ENCODE measurements at places on chromosomes 7 and 10.

DNA sequence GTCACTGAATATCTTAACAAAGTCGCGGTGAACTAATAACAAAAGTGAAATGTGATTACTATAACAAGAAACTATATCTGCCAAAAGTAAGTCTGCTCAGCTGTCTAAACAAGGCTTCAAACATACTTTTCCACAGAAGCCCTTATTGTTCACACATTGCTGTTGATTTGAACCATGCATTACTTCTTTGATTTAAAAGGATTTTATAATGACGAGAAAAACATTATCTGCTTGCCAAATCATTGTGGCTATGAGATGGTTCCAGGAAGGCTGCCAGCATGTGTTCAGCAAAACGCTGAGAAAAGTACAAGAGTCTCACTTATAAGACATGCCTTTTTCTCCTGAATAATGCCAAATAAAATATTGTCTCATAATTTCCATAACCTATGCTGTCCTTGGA lies 24.4 kb downstream of the RNF133 start:
- DNase-seq: no peak

DNA sequence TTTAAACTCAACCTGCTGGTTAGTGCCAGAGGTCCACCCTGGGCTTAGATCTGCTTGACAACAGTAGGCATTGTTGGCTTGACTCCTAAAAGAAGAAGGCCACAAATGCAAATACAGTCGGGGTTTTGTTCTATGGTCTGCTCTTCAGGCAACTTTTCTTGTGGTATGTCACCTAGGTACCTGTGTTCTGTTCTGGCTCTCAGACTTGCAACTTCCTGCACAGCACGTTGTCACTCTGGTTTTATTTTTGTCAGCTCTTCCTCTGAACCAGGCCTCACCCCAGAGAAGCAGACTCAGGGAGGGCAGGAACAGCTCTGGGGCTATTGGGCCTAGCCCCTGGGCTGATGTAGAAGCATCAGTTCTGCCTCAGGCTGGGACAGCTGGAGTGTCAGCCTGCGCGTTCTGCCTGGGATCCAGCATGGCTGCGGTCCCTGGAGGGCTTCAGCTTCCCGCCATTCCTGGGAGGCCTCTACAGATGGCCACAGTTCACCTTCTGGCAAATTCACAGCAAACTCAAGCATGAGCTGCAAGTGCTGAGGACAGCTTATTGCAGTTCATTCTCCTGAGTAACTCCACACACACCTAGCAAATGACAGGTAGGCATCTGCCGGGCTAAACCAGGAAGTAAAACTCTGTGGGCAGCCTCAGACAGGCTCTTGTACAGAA lies 11.0 kb upstream of the PDCD4 start:
- DNase-seq: no peak

GRCh38 chr7:10913457-10913856 lies 60.2 kb upstream of the PHF14 start:
- no peak for DNase-seq

DNA sequence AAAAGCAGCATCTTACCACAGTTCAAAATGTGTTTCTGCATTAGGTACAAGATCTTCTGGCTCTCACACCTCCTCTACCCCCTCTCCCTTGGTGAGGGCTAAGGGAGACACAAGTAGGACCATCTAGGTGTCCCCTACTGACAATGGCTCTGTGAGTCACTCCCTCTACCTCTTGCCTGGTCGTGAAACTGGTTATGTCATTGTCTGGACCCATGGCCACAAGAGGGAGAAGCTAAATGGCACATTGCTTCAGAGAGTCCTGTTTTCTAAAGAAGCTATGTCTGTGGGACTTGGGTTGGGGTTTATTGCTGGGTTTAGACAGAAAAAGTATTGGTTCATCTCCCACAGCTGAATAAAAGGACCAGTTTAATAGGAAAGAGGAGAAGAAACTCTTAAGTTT lies 4.0 kb upstream of the PLXNA4 start:
- no peak for DNase-seq

DNA sequence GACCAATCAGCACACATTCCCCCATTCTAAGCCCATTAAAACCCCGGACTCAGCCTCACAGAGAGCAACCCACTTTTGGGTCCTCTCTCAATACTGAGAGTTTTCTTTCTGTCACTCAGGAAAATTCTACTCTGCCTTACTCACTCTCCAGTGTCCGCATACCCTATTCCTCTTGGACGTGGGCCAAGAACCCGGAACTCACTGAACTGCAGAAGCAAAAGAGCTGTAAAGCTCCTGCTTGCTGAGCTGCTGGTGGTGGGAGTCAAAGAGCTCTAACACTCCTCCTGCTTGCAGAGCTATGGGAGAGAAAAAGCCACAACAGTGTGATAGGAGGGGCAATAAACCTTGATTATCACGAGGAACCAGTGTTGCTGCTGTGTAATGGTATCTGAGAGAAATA lies 386.9 kb downstream of the POM121L12 start:
- DNase-seq: no peak

DNA sequence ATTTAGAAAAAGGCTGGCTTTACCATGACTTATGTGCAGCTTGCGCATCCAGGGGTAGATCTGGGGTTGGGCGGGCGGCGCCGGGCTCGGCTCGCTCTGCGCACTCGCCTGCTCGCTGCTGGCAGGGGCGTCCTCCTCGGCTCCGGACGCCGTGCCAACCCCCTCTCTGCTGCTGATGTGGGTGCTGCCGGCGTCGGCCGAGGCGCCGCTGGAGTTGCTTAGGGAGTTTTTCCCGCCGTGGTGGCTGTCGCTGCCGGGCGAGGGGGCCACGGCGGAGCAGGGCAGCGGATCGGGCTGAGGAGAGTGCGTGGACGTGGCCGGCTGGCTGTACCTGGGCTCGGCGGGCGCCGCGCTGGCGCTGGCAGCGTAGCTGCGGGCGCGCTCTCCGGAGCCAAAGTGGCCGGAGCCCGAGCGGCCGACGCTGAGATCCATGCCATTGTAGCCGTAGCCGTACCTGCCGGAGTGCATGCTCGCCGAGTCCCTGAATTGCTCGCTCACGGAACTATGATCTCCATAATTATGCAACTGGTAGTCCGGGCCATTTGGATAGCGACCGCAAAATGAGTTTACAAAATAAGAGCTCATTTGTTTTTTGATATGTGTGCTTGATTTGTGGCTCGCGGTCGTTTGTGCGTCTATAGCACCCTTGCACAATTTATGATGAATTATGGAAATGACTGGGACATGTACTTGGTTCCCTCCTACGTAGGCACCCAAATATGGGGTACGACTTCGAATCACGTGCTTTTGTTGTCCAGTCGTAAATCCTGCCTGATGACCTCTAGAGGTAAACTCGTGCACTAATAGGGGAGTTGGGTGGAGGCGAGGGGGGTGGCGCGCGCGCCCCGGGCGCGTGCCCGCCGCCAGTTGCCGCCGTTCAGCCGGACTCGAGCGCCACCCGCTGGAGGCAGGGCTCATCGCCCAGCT lies at the start of gene HOXA5:
HOXA5 (minus strand) TSS at position 659 of the 927 bp plus-strand sequence; CDS start at position 585, 74 bp downstream.
- DNase-seq: peak; percentile 64
